NCI-H69 (cell line): ENCODE measurements at places on chromosomes 2 and 18.

- DNase-seq: peak; percentile 31
Measured at GRCh38 chr2:230913406-230914143, 11.5 kb downstream of the GPR55 start.

DNA sequence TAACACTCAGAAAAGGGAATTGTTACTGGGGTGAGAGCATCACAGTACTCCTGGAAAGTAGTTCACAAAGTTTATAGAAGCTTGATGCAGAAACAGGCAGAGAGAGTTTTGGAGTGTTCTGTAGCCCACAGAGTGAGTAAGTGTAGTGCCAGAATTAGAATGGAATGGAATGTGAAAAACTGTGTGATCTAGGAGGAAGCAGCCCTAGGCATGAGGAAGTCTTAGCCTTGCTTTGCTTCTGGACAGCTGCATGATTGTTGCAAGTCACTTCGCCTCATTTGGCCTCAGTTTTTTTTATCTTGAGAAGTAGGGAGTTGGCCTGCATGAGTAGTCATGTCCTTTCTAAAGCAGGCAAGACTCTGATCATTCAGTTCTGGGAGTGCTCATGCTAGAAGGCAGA lies 10.9 kb downstream of the SERPINB12 start:
- DNase-seq: peak; percentile 61

GRCh38 chr2:239770246-239770639 lies 254.9 kb downstream of the NDUFA10 start:
- peak; percentile 29 for DNase-seq

DNA sequence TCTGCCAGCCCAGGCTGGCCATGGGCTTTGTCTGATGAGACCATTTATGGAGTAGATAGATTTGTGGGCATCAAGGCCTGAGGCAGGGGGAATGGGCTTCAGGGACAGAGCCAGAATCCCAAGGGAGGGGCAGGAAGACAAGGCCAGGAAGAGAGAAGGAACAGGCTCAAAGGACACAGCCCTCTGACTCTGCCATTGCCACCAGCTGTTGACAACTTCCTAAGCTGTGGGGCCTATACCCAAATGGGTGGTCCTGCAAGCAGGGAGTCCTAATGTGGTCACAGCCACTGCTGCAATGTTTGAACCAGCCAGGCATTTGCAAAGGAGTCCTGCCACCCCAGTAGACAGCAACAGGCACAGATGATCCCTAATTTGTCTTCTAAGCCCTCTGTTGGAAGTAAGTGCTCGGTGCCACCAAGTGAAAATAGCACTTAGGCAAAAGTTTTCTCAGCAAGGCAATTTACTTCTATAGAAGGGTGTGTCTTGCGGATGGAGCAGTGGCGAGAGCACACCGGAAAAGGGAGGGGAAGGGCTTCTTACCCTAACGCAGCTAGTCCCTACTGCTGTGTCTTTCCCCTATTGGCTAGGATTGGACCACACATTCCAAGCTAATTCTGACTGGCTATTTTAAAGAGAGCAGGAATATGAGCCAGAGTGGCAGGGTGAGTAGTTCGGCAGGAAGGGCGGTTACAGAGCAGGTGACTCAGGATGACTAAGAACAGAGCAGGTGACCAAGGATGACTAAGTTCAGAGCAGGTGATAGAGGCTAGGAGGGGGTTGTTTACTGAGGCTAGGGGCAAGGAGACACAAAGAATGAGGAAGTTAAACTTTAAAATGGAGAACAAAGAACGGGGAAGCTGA lies 47.2 kb downstream of the C1QL2 start:
- no peak for DNase-seq

DNA sequence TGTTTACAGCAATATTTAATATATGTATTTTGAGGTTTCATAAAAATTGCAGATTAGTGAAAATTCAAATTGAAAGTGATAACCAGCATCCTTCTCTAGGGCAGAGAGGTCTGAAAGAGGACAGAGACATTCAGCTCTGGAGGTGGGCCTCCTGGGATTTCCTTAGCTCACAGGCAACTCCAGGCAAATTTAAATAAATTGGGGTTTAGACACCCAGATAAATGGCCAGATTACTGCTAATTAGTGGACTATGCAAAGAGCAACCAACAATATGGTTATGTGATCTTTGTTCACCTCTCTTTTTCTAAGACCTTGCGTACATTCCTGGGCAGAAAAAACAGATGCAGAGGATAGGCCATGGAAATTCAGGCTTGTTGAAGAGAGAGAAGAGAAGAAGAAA lies 1282.8 kb upstream of the ACVR2A start:
- no peak for DNase-seq

DNA sequence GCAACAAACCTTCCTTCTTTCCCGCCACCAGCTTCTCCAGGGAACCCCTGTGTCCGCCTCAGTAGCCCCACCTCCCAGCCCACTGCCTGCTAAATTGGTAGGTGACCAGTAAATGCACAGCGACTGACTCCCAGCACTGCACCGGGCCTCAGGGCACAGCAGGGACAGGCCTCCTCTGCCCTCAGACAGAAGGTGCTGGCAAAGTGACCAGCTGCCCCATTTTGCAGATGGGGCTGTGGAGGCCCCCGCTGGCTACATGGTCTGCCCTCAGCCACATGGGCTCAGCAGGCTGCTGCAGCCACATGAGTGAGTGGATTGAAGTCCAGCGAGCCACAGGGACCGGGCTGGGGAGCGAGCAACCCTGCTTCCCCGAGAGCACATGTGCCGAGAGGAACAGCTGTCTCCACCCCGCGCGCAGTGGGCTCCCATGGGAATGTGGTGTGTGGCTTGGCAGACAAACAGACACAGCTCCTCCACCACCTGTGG lies 7.8 kb upstream of the NPPC start:
- peak; percentile 71 for DNase-seq

- DNase-seq: no peak
Measured at GRCh38 chr2:88125344-88125923, 2.4 kb downstream of the FABP1 start.

DNA sequence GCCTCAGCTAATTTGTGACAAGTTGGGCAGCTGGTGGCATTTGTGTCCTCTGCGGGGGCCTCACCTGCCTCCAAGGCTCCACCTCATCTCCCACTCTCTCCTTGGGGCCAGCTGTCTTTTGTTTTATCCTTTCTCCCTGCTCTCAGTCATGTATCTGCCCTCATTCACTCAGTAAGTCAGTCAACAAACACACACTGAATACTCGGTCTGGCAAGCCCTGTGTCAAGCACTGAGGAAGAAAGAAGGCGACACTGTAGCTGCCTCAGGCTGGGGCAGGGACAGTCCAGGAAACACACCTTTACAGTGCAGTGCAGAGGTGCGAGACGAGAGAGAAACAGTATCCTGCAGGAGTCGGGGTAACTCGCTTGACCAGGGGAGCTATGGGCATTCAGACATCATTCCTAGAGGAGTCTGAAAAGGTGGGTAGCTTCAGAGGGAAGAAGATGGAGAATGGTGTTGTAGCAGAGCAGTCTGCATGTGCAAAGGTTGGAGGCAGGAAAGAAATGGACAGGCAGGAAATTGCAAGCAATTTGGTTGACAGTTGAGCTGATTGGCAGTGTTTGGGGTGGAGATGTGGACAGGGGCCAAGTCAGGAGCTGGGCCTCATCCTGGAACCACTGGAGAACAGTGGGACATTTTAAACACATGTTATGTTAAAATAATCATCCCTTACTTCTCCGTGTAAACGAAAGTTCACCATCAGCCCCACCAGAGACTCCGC lies 34.9 kb downstream of the SCTR start:
- no peak for DNase-seq
